ENCODE measurements at places on chromosomes 1 and 21.

GRCh38 chr1:242703467-242703866 lies 179.0 kb upstream of the PLD5 start:
- DNase-seq, result no peak

DNA sequence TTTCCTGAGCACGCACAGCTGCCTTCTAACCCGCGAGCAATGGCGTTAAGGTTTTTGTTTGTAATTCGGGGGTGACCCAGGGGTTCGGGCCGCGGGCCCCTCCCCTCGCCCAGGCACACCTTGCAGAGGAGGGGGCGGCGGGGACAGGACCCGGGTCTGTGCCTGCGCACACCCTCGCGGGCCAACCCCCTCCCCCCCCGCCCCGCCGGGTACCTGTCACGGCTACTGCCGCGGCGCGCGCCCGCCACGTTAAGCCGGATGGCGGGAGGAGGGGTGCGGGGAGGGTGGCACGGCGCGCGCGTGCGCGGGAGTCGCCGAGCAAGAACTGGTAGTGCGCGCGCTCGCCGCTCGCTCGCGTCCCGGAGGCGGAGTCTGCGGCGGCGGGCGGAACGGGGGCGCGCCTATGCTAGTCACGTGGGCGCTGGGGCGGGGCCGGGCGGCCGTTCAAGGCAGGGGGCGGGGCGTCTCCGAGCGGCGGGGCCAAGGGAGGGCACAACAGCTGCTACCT lies at the start of gene TPTE:
Gene TPTE, plus strand, starts transcription at position 493 of the 508 bp plus-strand sequence. CDS start 17,141 bp downstream, outside the sequence.
- DNase-seq, result no peak

DNA sequence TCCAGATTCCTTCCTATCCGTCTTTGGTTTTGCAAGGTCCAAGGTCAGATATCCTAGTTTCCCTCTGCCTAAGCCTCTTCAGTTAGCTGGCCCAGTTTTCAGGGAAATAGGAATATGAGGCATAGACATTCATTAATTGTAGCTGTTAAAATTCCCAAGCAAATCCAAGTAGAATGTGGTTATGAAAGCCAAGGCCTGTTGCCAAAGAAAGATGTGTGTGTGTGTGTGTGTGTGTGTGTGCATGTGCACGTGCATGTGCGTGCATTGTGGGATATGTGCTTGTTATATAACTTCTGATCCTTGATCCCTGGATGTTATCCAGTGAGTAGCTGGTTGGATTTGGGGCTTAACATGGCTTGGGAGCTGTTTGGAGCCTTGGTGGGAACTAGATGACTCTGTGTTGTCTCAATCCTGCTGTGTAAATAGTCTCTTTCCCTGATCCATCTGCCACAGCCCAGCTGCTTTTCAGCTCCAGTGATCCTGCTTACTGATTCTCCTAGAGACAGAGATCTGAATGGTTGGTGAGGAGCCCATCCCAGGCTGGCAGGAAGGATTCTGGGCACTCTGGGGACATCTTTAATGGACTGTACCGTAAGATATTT lies 70.6 kb upstream of the GCLM start:
- no peak for DNase-seq

DNA sequence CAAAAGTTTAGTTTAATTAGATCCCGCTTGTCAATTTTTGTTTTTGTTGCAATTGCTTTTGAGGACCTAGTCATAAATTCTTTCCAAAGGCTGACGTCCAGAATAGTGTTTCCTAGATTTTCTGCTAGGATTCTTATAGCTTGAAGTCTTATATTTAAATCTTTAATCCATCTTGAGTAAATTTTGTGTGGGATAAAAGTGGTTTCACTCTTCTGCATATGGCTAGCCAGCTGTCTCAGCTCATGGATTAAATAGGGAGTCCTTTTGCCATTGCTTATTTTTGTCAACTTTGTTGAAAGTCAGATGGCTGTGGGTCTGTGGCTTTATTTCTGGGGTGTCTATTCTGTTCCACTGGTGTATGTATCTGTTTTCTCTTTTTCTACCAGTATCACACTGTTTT lies 801.3 kb upstream of the ADGRL4 start:
- no peak for DNase-seq

DNA sequence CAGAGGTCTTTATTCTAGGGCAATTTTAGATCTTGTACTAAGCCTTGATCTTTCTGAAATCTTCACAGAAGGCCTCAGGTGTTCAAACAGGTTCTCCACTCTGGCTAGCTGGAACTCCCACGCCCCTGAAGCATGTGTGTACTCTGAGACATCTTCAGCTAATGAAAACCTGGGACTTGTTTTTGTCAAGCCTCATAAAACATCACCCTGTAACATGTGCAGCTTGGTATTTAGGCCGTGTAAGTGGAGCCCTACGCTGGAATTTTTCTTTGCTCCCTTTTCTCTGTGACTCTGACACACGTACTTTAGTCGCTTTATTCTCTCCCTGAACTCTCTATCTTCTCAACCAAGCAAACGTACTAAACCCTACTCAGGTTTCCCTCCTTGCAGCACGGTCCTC lies 701.9 kb upstream of the ZP4 start:
- no peak for DNase-seq

DNA sequence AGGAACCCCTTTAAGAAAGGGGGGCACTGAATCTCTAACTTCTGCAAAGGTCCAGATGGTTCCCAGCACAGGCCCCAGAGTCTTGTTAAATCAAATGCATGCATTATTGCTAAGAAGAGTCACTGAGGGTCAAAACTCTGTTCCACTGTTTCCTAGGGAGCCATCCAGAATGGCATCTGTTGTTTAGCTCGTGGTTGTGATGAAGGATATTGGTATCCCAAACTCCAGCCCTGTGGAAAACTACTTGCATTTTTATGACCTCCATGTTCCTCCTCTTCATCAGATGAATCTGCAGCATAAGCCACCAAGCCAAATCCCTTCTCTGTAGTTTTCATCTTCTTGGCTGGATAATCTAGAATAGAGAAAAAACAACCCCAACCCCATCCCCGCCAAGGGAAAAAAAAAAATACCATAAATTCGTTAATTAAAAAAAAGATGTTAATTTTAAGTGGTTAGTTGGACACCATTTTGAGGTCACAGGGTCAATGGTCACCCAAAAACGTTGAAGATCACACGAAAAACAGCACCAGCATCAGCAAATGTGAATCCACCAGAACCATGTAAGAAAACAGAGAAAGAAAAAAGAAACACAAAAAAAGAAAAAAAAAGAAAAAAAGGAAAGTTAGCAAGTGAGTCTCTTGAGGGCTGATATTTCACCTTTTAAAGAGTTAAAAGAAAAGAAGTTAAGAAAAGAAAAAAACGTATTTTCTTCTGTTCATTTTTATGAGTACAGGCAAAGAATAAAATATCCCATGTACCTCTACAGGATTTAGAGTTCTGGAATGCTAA lies 3.0 kb upstream of the RIT1 start:
- DNase-seq, result no peak
